ENCODE measurements at places on chromosomes 12 and 14.

GRCh38 chr12:18970603-18971002 lies 158.9 kb upstream of the PLEKHA5 start:
- DNase-seq: no peak

GRCh38 chr14:39467889-39468524 lies 35.8 kb upstream of the FBXO33 start:
- DNase-seq: peak; percentile 74

GRCh38 chr12:124847113-124848074 lies 16.3 kb downstream of the SCARB1 start:
- DNase-seq: no peak

GRCh38 chr14:67704484-67705089 lies 2.9 kb downstream of the RDH12 start:
- peak; percentile 16 for DNase-seq

All from HL-60 (cell line).